ENCODE measurements at places on chromosomes 2 and 18.

- DNase-seq = no peak
Measured at GRCh38 chr18:5369513-5369912, 74.0 kb upstream of the ZBTB14 start.

- DNase-seq = no peak
Measured at GRCh38 chr18:73038336-73038735, 170.5 kb upstream of the NETO1 start.

GRCh38 chr2:67108231-67108630 is 288.9 kb upstream of the ETAA1 start:
- no peak for DNase-seq

DNA sequence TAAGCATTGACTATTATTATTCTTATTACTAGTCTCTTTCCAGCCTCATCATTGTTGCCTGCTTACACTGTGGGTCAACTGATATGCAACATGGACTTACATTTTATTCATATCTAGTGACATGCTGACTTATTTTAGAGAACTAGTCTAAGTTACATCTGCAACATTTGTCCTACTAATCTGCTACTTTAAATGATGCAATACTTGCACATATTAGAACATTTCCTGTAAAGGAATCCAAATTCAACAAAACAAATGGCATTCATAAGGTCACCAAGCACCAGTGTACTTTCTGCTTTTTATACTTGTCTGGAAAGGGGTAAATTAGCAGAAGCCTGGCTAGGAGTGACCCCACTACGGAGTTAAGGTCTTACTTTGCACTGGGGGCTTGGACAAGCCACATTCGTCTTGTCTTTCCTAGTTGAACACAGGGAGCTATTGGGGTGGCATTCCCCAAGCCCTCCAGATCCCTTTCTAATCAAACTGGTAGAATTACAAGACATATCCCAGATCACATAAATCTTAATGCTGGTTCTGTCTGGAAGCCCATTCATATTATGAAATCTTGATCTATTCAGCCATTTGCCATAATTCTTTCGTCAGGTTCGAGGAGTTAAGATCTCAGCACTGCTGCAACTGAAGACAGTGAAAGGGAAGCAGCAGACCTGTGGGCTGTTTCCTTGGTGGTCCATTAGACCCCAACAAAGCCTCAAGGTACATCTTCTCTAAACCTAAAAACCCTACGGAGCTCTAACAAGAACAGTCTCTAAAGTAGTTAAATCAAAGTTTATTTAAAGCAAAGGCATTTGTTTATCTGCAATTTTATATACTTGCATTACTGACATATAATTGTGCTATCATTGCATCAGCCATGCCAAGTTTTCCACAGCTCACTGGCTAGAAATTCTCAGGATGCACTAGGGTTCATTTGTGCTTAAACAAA is 49.9 kb upstream of the RTN4 start:
- DNase-seq = no peak

- DNase-seq = no peak
Measured at GRCh38 chr2:240989451-240990265, 8.8 kb upstream of the SNED1 start.

GRCh38 chr2:22673529-22673928 is 711.5 kb upstream of the KLHL29 start:
- no peak for DNase-seq
